ENCODE measurements at places on chromosomes 1 and 21.
A peak's percentile ranks its signal among the peaks of the same experiment; 100 is the strongest.

DNA sequence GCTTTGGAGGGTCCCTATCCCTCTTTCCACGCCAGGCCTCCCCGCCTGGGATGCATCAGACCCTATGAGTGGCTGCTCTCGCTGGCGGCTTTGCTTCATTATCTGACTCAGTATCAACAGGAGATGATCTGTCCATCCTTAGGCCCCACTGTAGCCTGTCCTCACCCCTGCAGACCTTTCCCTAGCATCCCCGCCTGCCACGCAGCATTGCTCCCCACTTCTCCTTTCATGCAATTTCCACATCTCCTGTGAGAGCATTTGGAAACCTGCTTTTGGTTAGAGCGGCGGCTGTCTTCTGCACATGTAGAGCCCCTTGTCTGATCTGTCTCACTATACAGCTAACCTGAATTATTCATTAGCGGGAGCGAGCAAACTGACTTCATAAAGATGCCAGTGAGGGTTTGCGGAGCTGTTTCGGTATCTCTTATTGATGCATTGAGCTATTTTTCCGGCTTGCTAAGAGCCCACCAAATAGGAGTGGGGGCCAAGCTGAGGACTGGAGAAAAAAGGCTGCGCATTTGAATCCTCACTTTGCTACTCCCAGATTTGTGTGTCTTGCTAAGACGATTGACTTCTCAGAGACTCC is 40.0 kb upstream of the ATP2B4 start:
- no peak for DNase-seq

DNA sequence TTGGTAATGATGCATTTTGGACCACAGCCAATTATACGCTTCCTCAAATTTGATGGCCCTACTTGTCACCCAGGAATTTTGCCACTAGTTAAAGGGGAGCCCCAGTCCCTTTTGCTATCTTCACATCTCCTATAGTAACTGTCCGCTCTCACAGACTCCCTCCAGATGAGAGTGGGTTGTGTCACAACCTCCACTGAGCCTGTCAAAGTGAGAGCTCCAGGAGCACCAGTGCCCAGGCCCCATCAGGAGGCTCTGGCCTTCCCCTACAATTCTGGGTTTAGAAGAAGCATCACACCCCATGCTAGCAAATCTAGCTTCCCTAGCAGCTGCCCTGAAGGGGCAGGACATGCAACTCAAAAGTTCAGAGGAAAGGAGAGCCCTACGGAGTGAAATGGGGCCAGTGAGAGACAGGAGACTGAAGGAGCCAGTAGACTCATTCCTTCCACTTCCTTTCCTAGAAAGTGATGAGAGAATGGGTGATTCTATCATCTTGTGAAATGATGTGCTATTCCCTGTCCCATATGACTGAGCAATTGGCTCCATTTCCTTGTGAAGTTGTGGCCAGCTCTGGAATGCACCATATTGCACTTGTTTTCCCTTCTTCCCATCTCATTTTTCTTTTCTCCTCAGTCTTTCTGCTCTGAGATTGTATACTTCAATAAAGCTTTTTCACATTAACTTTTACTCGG is 541.3 kb downstream of the DPYD start:
- peak; percentile 77 for DNase-seq

DNA sequence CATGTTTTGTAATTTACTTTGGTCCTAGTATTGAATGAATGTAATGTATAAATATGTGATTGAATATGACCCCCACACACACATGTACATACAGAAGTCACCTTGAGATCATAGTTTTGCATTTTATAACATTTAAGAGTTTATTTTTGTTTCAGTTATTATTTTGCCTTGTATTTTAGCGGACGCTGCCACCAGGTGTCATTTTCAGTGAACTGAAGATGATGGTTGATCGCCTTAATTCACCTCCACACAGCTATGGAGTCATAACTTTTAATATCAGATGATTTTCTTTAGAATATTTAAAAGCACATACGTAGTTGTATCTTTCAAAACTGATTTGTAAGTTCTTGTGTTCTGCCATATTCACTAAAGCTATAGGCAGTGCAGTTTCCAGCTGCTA is 130.4 kb downstream of the DYRK1A start:
- no peak for DNase-seq

- DNase-seq: no peak
These were observed 307.3 kb downstream of the PTPRU start for GRCh38 chr1:29543586-29543985.

DNA sequence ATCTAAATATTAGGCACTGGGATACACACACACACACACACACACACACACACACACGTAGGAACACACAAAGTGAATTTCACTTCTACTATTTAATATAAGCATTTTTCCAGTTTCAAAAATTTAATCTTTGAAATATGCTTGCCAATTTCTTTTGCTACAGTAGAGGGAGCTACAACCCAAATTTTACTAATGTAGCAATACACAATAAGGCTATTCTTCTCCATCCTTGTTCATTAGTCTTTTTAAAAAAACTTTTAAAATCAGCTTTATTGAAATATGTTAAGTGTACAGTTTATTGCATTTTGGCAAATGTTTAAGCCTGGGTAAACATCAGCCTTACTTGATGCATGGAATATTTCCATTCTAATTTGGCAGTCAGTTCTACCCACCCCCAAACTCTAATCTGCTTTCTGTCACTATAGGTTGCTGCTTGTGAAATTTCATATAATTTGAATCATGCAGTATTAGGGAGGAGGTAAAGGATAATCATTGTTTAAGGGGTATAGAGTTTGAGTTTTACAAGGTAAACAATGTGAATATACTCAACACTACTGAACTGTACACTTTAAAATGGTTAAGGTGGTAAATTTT is 93.0 kb upstream of the TENT5C start:
- no peak for DNase-seq

- no peak for DNase-seq
These were observed 113.0 kb downstream of the TSEN15 start for GRCh38 chr1:184164536-184164935.

- no peak for DNase-seq
These were observed 282.5 kb downstream of the RGS7 start for GRCh38 chr1:241074507-241074906.

- peak; percentile 12 for DNase-seq
These were observed 12.9 kb downstream of the CENPF start for GRCh38 chr1:214615871-214616270.

DNA sequence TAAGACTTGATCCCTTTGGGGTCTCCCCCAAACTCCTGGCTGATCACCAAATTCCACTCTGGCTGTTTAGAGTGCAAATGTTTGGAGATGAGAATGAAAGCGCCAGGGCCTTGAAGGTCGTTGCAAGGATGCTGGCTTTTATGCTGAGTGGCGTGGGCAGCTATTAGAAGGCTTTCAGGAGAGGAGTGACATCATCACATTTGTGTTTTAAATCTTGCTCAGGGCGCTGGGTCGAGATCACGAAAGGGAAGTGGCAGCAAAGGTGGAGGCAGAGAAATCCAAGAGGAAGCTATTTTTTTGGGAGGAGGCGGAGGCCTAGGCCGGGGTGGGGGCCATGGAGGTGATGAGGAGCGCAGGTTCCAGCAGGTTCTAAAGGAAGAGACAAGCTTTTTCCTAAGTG is 49.3 kb downstream of the PDE9A start:
- no peak for DNase-seq

GRCh38 chr1:94597701-94598100 is 56.1 kb upstream of the F3 start:
- DNase-seq: no peak

- DNase-seq: no peak
These were observed 49.2 kb upstream of the PAX7 start for GRCh38 chr1:18581420-18581880.

DNA sequence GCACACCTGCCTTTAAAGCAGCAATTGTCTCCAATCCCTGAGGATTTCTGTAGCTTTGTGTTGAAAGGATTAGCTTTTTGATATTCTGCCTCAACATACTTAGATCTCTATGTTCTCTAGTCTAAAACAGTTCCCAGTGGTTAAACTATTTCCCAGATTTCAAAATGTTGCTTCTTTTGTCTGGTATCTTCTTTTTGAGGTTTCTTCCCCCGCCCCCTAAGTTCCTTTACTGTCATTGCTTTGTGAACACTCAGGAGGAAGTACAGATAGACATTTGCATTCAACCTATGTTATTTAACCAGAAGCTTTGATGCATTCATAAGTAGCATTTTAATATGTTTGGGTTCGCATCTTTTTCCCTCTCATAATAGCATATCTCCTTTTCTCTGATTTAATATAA is 33.5 kb downstream of the CYYR1 start:
- DNase-seq: no peak

- DNase-seq: no peak
These were observed 16.1 kb downstream of the BTG2 start for GRCh38 chr1:203321273-203322052.

DNA sequence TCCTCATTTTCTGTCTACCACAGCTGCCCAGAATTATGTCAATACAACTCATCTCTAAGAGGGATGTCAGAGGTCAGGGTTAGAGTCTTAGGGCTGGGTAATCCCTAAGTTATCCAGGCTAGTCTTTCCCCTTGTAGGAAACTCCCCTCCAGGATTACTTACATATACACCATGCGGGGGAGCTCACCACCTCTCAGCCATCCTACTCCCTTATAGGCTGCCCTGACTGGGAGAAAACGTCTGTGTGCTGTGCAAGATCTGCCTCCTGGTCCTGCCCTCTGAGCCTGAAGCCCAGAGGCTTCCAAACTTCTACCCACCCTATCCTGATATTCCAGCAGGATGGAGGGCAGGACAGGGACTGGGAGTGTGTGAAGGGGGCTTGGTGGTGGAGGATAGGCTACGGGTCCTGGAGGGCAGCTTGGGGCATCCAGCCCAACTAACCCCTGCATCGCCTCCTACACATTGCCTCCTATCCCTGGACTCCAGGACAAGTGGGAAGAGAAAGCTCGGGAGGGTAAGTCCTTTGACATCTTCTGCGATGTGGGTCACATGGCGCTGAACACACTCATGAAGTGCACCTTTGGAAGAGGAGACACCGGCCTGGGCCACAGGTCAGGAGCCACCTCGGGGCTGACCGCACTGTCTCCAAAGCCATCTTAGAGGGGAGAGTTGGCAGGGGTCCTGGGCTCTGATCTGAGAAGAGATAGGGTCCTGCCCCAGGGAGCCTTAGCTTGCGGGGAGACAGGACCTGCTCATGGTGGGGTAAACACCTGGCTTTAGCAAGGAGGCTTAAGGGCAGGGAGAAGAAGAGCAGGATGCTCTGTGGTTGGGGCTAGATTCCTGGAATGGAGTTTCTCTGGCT is 14.4 kb downstream of the CYP4B1 start:
- no peak for DNase-seq

DNA sequence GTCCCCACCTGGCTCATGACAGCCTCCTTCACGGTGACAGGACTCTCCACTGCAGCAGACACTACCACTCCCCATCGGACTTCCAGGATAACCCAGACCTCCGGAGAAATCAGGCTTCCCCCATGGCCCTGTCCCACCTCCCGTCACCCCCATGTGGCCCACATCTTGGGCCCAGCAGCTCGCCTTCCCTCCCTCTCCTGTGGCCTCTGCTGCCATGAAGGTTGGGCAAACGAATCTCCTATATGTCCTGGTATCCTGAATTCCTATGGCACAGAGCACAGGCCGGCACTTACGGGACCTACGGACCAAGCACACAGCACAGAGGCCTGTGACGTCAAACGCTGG is 82.0 kb downstream of the NPHP4 start:
- no peak for DNase-seq
